ENCODE measurements at places on chromosomes 6 and 20. TPM values are rescaled to one million over a fixed set of nuclear protein-coding genes. Genes with fewer than 3 reads are reported as not detected.

DNA sequence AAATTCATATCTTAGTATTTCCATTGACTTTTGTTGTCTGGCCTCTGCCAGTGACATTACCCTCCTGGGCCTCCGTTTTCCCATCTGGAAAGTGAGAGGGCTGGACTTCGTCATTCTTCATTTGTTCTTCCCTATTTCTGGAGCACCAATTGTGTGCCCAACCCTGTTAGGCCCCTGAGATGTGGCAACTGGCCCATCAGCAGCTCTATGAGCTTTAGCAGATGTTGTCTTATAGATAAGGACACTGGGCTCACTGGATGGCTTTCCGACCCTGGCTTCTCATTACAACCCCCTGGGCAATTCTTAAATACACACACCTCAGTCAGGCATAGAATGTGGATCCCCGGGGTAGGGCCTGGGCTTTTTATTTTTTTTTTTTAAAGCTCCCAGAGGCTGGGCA, 14.7 kb downstream of the PABPC1L start:
- no peak for DNase-seq

DNA sequence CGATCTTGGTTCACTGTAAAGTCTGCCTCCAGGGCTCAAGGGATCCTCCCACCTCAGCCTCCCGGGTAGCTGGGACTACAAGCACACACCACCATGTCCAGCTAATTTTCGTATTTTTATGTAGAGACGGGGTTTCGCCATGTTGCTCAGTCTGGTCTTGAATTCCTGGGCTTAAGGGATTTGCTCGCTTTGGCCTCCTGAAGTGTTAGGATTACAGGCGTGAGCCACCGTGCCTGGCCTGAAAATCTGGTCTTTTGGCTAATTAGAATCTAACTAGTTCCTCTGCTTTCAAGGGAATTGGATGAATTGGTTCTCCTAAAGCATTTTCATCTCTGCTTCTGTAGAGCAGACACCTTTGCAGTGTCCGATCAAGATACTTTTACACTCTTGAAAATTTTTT, 51.3 kb downstream of the NCOA3 start:
- DNase-seq = no peak

DNA sequence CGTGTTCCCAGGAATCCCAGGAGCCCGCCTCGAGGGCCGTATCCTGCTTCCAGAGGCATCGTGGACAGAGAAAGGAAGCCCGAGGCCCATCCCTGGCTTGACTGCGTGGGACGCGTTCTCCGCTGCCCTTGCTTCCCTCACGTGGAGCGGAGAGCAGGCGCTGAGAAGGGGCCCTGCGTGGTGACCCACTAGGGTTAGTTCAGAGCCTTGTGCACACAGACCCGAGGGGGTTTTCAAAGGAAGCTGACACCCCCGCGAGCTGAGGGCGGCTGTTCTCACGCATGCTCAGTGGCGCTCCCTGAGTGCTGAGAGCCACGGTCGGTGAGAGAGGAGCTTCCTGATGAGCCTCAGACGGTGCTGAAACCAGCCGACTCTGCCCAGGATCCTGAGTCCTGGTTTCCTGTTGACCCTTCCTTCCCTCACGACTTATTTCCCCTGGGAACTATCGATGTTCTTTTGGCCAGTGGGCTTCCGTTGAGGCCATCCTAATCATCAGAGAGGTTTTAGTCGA, 28.9 kb upstream of the CCR6 start:
- no peak for DNase-seq

DNA sequence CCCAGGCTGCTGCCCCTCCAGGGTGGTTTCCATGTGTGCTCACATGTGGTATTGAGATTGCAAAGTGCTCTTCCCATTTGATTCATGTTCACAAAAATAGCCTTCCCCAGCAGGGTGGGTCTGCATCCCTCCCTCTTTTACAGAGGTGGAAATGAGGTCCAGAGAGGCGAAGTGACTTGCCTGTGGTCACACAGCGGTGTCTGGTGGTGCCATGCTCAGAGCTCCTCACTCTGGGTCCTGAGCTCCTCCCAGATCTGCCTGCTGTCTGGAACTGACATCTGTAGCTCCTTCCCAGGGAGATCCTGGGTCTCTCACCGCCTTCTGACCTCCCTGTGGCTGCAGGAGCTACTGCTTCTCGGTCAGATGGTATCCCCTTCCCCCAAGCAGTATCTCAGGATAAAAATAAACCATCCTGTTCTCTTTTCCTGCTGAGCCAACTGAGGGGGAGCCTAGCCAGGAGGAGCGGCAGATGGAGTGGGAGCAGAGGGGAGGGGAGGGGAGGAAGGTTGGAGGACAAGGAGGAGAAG, 11.9 kb downstream of the CD40 start:
- DNase-seq = no peak

DNA sequence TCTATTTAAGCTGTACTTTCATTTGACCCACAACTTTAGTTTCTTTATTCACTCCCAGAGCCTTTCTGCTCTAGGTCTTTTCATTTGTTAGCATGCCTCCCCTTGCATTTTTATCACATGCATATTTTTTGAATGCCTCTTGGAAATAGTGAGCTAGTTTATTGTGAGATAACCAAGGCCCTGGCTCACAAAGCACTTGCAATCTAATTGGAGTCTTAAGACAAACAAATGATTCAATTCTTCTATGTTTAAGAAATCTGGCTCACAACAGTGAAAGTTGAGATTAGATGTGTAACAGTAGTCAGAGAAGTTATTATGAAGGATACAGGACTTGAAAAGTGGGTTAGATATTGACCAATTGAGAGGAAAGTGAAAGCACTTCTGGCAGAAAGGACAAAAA, 173.4 kb downstream of the MOXD1 start:
- peak; percentile 87 for DNase-seq

DNA sequence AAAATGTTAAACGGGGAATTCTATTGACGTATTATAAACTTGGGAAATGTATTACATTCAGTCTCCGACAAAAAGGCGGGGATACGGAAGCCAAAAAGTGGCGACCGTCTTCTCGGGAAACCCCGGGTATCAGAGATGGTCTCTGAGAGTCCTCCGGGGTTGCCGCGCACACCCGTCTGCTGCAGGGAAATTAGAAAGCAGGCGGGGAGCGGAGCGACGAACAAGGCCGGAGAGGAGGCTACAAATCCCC, 1.5 kb downstream of the SALL4 start:
- DNase-seq = peak; percentile 15

GRCh38 chr6:3561725-3562124, 104.9 kb upstream of the SLC22A23 start:
- DNase-seq = peak; percentile 23

DNA sequence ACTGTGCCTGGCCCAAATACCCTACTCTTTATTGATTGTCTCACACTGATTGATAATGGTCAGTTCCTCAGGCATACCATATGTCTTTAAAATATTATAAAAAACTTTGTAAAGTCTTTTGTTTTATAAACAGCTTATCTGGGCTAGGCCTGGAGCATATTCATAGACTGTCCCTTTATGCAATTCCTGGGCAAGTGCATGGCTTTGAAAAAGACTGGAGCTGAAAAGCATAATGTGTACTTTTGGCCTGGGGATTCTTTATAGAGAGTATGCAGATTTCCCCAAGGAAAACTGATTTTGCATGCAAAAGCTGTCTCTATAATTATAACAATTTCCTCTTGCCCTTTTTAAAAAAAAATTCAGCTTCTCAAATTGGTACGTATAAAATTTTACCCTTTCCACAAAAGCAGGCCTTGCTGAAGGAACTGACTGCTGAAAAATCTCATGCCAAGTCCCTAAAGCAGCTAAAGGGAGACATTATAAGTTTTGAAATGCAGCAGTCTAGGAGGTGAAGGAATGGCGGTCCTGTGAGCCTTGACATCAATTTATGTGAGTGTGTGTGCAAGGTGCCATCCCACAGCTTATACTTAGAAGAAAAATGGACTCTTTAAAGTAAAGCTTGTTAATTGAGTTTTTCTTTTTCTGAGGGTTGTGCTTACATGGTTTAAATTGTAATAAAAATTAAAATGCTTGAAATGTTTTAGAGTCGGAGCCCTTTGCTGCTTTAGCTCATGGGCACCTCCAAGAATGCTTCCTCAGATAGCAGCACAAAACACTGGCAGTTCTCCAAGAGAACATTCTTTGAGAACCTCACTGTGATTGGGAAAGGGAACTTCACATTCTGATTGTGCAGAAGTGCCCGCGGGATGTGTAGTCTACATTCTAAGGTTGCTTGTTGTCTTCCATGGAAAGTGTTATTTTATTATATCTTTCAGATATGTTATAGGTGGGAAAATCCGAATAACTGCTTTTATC, 43.9 kb downstream of the PLCB4 start:
- DNase-seq = peak; percentile 85

FAM83C gene
- polyA plus RNA-seq = not detected
